Lung (tissue), 17 donors: ENCODE measurements at places on chromosomes 3 and 15. TPM values are rescaled to one million over a fixed set of nuclear protein-coding genes. Genes with fewer than 3 reads are reported as not detected.

The CD200 gene
- polyA plus RNA-seq, result 6.4 TPM

The MEX3B gene
- polyA plus RNA-seq, result 0.89 TPM

The GOLGB1 gene
- polyA plus RNA-seq, result 12.3 TPM

The RAD51 gene
- 1.2 TPM for polyA plus RNA-seq

The C3orf62 gene
- 6.0 TPM for polyA plus RNA-seq

The NGRN gene
- polyA plus RNA-seq, result 57.3 TPM

The ARIH1 gene
- polyA plus RNA-seq, result 23.8 TPM

The PRSS50 gene
- 0.16 TPM for polyA plus RNA-seq

The STAB1 gene
- 220 TPM for polyA plus RNA-seq

The ESYT3 gene
- 5.7 TPM for polyA plus RNA-seq

The MAP1A gene
- 1.8 TPM for polyA plus RNA-seq

The CLEC3B gene
- polyA plus RNA-seq, result 33.1 TPM

The FNDC3B gene
- 13.3 TPM for polyA plus RNA-seq

The TMIE gene
- 0.32 TPM for polyA plus RNA-seq

The GOLGA8T gene
- polyA plus RNA-seq, result not detected

The STAC gene
- polyA plus RNA-seq, result 1.3 TPM

The CFAP100 gene
- 7.7 TPM for polyA plus RNA-seq

- no peak for DNase-seq
Measured at GRCh38 chr15:76647612-76648011, 257.5 kb downstream of the SCAPER start.

GRCh38 chr3:168053115-168053514 lies 42.6 kb downstream of the GOLIM4 start:
- no peak for DNase-seq

GRCh38 chr15:46654993-46655392 lies 1020.2 kb downstream of the SQOR start:
- no peak for DNase-seq

- DNase-seq, result no peak
Measured at GRCh38 chr15:99348412-99348811, 97.1 kb downstream of the LRRC28 start.

DNA sequence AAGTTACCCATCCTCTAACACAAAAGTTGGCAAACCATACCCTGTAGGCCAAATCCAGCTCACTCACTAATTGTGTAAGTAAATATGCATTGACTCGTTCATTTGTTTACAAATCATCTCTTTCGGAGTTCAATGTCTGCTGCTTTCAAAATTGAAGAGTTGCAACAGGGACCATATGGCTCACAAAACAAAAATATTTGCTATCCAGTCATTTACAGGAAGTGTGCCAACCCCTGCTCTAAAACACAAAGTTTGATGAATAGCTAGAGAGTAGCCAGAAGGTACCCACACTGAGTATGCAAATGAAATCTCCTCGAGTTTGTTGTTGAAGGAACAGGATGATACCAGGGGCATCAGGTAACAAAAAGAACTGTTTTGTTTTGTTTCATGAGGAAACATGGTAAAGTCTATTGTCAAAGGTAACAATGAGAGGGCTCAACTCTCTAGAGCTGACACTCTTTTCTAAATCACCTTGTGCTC lies 236.2 kb upstream of the THBS1 start:
- no peak for DNase-seq

- no peak for DNase-seq
Measured at GRCh38 chr15:77738441-77739302, 106.0 kb upstream of the LINGO1 start.

DNA sequence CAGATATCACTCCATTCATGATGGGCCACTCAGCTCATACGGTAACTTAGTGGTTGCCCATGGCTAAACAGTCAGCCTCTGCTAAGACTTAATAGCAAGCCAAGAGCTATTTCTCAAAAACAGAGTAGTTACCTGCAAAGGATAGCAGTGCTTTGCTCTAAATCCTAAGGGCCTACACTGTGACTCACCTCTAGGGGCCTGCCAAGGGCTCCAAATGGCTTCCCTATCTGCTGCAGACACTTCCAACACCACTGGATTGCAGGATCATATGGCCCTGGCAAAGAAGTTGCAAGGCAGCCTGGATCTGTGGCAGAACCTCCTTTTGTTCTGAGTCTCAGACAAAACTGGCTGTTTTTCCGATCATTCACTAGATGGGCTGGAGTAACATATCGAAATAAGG lies 17.8 kb downstream of the CGGBP1 start:
- no peak for DNase-seq

DNA sequence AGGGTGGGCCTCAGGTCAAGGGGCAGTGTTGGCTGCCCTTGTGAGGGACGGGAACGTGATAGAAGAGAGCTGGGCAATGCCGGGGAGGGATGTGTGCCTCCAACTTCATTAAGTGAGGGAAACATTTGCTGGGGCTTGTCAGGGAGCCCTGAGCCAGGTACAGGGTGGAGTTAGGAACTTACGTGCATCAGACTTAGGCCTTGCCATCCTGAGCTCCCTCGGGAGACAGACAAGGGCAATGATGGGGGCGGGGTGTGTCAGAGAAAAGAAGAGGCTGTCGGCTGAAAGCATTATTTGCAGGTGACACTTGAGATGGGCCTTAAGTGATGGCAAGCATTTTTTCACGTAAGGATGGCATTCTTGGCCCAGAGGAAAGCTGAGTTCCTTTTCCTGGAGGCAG lies 1.6 kb downstream of the FAM131A start:
- DNase-seq, result no peak

DNA sequence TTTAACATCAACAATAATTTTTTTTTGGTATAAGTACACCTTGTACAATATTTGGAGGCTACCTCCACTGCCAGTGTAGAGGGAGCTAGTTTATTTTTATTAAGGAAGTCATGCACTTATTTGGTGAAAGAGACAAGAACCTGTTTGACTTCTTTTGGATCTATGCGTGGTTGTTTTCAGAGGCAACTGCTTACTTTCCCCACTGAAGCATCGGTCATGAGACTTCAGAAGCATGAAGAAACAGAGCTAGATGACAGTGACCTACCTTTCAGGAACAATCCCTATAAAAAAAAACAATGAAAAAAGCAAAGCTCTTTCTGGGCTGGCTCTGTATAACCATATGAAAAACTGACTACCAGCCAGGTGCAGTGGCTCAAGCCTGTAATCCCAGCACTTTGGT lies 20.0 kb upstream of the ZNF148 start:
- DNase-seq, result peak; percentile 17

DNA sequence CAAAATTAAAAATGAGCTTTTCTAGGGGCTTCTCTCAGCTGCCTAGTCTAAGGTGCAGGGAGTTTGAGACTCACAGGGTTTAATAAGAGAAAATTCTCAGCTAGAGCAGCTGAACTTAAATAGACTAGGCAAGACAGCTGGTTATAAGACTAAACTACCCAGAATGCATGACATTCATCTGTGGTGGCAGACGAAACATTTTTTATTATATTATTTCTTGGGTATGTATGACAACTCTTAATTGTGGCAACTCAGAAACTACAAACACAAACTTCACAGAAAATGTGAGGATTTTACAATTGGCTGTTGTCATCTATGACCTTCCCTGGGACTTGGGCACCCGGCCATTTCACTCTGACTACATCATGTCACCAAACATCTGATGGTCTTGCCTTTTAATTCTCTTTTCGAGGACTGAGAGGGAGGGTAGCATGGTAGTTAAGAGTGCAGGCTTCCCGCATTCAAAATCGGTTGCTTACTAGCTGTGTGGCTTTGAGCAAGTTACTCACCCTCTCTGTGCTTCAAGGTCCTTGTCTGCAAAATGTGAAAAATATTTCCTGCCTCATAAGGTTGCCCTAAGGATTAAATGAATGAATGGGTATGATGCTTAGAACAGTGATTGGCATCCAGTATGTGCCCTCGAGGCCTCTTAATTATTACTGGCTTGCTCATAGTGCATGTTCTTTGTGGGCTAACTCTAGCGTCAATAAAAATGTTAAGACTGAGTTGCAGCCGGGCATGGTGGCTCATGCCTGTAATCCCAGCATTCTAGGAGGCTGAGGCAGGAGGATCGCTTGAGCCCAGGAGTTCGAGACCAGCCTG lies 984 bp downstream of the CCR5 start:
- DNase-seq, result no peak

DNA sequence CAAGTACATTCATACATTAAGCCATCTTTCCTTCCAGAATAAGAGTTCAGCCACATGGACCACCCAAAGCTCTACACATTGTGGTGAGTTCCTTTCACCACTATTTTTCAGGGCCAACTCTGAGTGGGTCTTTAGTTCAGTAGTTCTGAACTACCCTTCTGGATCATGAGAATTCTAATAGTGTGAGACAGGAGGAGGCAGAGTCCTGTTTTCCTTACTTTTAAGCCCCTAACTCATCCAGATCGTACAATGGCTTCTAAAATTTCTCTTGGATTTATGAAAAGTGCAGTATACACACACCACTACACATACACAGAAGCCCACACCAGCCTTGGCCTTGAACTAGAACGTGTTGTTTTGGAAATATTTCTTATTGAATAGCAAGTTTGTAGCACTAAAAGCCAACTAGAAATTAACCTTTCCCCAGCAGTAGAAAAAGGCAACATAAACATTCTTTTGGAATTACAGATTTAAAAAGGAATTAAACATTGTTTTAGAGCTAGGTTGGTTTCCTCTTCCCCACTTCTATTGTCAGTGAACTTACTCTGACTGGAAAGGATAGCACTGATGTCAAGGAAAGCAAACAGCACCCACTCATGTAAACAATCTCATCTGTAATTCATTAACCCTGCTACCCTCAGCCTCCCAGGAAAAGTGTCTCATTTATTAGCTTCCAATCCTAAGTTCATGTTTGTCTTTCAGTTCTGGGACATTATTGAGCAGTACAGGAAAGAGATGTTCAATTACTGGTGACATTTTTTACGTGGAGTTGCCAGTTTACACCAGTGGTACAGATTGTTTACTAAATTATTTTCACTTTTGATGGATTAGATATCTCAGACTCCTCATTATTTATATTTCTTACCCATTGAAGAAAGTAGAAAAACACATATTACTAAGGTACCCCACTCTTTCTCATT lies 95.7 kb upstream of the AGTR1 start:
- DNase-seq, result no peak

- DNase-seq, result no peak
Measured at GRCh38 chr3:110598847-110599490, 472.6 kb upstream of the NECTIN3 start.

GRCh38 chr3:114848643-114849350 lies 298.3 kb downstream of the ZBTB20 start:
- no peak for DNase-seq

DNA sequence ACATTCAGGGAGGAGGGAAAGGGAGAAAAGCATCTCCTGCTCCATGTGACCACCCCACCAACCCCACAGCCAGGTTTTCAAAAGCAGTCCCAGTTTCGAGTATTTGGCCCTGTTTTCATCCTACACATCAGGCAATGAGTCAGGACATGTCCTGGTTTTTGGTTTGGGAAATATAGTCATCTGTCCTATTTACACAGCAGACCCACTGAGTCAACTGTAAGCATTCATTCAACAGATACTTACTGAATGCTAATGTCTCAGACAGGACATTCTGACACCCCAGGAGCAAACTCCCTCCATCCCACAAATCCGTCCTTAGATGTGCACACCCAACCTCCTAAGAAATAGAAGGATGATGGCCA lies 32.9 kb downstream of the IGDCC3 start:
- no peak for DNase-seq

- no peak for DNase-seq
Measured at GRCh38 chr15:60021589-60022378, 17.7 kb downstream of the FOXB1 start.

DNA sequence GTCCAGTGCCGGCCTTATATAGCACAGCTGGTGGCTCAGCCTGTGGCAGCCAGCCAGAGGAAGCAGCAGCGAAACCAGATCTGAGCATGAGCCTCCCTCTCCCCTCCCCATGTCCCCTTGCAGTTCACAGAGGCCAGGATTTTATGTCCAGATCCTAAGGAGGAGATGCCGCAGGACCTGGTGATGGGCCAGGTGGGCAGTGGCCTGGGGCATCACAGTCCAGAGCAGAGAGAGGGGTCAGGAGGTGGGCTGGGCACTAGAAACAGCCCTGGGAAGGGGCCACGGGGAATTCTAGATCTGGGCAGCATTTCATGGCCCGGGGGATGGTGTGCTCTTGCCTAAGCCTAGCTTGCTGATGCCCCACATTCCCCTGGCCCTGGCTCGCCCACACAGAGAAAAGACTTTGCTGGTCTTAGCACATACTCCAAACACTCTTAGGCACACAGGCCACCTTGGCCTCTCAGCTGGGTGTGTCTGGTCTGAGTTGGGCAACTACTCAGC lies 259 bp upstream of the CILP start:
- DNase-seq, result peak; percentile 92

DNA sequence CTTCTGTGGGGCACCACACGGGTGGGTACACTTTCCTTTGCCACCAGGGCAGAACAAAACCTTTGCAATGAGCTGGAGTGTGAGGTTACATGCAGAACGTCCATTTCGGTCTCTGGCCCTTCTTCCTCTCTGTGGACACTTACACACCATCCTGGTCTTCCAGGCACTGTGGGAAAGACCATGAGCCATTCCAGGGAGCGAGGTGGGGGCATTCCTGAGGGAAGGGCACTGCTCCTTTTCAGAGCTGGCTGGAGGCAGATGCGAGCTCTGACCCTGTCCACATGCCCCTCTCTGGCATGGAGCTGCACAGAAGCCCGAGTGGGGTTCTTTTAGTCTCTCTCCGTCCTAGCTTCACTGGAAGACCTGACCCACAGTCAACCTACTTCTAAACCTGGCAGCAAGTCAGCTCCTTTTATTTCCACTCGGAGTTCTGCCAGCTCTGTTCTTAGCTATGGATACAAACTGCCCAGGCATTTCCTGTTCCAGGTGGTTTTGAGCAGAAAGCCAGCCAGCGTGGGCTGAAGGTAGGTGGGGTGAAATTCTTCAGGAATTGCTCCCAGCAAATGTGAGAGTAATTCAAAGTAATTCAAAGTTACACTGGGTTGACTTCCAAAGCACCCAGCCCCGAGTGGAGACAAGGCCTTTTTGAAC lies 281.4 kb downstream of the ADAMTS17 start:
- DNase-seq, result peak; percentile 76

DNA sequence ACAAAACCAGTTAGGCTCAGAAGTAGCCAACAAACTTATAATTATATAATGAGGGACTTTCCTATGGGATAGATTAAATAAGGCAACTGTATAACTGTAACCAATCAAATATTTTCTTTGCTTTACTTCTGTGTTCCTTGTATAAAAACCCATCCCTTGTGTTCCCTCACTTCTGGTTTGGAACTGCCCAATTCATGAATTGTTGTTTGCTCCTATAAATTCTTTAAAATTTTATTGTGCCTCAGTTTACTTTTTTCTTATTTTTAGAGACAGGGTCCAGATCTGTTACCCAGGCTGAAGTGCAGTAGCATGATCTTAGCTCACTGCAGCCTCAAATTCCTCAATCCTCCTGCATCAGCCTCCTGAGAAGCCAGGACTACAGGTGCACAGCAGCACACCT lies 155.7 kb downstream of the SMAD6 start:
- no peak for DNase-seq
